ENCODE measurements at places on chromosomes 1 and 21. TPM values are rescaled to one million over a fixed set of nuclear protein-coding genes. Genes with fewer than 3 reads are reported as not detected.

PLPPR5 gene
- total RNA-seq = under 0.01 TPM

ECE1 gene
- total RNA-seq = 83.5 TPM

MIXL1 gene
- total RNA-seq = not detected

NCMAP gene
- not detected for total RNA-seq

All from subcutaneous preadipocyte (primary cell).